ENCODE measurements at places on chromosomes 1 and 21. TPM values are rescaled to one million over a fixed set of nuclear protein-coding genes. Genes with fewer than 3 reads are reported as not detected.

- DNase-seq: peak; percentile 45
These were observed 25.5 kb downstream of the ENAH start for GRCh38 chr1:225627304-225627947.

DNA sequence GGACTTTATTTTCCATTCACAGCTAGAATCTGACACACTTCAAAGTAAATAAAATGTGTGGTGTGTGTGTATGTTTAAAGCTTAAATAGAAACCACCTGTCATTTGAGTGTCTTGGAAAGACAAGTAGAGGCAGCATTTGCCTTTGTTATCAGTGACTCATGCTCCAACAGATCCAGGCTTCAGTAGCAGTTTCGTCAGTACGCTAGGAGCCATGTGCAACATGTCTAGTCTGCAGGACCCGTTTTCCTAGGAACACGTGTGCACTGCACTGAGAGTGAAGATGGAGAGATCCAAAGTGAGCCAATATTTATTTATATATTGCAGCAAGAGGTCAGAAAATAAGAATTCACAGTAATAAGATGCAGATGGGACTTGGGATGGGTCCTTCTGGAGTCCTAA is 41.8 kb downstream of the SGIP1 start:
- DNase-seq: peak; percentile 24

The KLF17 gene
- polyA plus RNA-seq: 0.21 TPM

DNA sequence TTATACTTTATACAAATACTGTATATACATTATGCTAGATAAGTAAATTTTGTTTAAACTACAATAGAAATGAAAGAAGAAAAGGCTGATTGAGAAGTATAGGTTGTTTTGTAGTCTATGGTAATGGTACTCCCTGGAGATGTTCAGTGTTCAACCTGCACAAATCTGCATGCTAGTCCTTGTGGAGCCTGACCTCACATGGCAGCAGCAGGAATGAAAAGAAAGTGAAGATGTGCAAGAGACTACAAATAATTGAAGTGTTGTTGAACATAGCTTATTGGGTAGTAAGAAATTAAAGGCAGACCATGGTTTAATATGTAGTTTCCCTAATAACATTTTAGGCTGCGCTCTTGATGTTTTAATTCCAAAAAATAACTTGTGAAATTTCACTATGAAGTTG is 201.2 kb downstream of the TGFB2 start:
- no peak for DNase-seq

DNA sequence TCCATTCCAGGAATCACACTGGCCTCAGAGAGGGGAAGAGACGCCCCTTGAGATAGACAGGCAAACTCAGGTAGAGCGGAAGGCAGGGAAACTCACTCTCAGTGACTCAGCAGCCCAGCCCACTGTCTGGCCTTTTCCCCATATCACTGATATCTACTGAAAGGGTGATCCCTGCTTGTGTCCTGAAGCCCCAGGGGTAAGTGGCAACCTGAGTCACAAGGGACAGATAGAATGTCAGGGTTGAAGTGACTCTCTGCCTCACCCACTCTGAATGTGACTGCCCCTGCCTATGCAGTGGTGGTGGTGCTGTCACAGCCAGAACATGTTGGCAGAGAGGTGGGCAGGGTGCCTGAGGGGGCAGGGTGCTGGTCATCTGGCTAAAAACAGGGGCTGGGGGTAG is 157.5 kb upstream of the FGGY start:
- DNase-seq: no peak

- no peak for DNase-seq
These were observed 36.1 kb upstream of the CACYBP start for GRCh38 chr1:174963529-174964125.

The TTC39A gene
- polyA plus RNA-seq: 1.3 TPM

Measured in SK-N-SH (cell line).